ENCODE measurements at places on chromosomes 1 and 21.

GRCh38 chr1:54949053-54949452, 31.4 kb upstream of the TMEM61 start:
- DNase-seq: no peak

DNA sequence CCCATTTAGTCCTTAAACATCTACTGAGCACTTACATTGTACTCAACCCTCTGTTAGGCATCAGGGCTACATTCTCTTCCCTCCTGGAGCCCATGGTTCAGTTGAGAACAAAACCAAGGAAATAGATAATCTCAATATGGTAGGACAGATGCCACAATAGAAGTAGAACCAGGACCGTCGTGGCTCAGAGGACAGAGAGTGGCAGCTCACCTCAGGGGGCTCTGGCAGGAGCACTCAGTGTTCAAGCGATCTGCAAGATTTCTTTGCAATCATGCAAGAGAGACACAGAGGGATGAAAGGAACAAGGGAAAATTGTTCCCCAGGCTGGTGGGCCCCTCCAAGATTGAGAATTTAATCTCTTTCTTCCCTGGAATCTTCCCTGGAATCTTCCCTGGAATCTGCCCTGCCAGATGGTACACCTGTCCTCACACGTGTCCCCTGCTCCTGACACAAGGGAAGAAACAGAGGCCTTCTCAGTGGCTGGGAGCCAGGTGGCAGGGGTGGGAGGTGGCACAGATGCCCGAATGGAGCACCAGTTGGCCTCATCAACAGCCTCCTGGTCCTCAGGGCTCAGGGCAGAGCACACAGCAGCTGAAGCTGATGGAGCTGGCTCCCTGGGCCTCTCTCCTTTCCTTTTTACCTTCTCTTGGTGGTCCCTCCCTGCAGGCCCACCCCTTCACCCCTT, 135.4 kb downstream of the PLXNA2 start:
- no peak for DNase-seq

- no peak for DNase-seq
Measured at GRCh38 chr1:63116016-63116415, 206.4 kb upstream of the FOXD3 start.

DNA sequence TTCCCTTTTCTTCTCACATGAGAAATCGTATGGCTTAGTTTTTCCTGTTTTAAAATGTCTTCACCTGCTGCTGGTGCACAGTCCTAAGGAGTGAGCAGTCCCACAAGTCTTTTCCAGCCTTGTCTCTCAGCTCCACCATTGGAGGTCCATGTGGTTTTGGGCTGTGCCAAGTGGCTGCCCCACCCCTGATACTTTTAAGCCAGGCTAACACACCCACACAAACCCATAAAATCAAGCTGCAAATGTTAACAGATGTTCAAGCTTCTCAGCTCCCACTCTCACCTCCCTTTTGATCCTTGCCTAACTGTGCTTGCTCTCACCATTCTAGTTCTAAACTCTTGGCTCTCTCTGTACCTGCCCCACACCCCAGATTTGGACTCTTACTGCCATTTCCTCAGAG, 74.5 kb upstream of the COL24A1 start:
- DNase-seq: no peak

DNA sequence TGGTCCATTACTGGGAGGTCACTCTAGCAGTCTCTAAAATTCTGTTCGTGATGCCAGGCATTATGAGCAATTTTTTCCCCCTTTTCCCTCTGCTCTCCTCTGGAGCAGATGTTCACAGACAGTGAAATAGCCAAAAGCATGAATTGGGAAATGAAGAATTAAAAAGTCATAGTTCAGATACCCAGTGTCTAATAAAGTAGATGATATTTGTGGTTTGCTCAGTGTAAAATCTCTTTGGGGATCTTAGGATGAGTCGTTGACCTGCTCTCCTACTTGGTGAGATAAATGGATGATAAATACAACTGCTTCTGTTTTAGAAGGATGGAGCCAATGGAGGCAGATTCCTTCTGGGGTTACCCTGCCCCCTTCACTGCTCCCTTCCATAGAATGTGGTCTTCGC, 56.3 kb downstream of the KIAA0040 start:
- no peak for DNase-seq

GRCh38 chr1:169348383-169349036, 19.1 kb downstream of the NME7 start:
- DNase-seq: no peak

DNA sequence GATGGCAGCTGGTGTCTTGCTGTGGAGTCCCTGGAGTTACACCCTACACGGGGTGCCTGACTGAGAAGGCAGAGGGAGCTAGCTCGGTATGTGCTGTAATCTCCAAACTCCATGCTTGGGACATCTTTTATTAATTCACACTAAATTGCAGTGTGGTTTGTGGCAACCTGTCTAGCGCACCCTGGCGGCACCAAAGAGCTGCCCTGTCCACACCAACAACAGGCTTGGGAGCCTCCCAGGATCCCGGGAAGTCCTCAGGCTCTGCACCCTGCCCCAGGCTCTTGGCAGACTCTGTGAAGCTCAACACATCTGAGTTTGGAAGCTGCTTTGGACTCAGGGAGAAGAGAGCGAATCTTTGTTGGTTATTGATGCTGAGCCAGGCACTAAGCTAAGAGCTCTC, 138.9 kb downstream of the IGSF21 start:
- no peak for DNase-seq

DNA sequence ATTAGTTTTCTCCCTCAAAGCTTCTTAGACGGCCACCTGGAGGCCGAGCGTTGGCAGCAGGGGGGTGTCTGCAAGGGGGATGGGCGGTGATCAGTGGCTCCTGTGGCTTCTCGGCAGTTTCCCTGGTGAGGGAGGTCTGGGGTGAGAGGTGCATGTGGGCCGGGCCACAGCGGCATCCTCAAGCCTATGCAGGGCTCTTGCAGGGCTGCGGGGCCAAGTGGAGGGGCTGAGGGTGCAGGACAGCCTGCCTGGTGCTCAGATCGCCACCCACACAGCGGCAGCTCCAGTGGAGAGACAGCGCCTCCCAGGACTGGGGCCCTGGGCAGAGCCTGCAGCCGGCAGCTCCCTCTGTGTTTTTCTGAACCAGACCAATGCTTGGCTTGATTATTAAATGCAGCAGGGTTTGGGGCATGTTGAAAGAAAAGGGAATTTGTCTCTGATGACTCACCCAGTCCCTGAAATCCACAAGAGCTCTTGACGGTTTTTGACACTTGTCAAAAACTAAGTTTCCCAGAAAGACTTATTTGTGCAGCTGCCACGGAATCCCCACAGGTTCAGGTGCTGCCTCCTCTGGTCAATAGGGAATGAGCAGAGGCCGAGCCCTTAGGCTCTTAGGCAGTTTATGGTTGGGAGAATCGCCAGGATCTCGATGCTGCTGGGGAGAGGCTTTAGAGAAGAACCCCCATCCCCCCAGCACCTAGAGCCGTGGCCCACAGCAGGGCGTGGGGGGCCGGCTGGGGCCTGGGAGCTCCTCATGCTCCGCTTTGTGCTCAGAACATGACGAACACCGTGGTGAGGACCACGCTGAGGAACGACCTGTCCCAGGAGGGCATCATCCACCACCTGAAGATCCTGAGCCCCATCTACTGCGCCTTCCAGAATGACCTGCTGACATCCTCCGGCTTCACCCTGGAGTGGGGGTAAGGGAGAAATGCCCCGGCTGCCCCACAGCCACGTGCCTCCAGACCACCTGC, 54.7 kb downstream of the UMODL1 start:
- DNase-seq: no peak

DNA sequence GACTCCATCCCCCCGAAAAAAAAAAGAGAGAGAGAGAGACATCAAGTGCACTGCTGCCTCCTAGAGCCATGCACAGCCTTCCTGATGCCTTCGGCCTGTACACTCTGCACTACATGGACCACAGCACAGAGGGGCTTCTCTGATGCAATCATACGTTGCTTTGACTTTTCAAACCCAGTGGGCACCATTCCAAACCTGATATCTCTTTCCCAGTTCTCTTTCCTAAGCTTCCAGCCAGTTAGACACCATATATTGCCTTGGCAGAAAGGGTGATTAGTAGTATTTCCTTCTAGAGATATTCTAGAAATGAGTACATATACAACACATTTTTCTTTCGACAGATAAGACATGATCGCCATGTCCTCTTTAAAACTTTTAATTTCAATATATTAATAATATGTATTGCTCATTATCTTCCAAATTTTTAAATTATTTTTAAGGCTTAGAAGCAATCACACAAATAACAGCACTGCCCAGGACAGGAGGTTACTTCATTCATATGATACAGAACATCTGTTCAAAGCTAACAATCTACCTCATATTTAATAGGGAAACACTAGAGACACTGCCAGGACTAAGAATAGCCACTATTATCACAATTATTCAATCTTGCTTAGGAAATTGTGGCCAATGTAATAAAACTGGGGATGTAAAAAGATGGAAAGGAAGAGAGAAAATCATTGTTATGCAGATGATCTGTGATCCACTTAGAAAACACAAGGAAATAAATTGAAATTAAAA, 9.9 kb downstream of the CLCA1 start:
- DNase-seq: no peak

- DNase-seq: no peak
Measured at GRCh38 chr1:68307378-68307787, 75.1 kb upstream of the WLS start.

DNA sequence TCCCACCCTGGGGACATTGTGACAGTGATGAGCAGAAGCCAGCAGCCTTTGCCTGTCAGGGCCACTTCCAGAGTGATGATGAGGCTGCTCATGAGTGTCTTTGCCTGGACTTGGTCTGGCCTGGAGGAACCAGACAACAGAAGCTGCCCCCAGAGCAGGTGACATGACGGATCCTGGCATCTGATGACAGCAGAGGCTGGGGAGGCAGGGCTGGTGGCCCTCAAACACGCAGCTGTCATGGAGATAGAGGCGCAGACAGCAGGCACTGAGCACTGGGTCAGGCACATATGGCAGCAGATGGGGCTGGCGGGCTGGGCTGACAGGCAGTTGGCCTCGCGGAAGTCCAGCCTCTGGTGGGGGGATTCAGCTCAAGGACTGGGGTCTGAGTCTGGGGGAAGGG, 66.4 kb upstream of the STUM start:
- DNase-seq: no peak

DNA sequence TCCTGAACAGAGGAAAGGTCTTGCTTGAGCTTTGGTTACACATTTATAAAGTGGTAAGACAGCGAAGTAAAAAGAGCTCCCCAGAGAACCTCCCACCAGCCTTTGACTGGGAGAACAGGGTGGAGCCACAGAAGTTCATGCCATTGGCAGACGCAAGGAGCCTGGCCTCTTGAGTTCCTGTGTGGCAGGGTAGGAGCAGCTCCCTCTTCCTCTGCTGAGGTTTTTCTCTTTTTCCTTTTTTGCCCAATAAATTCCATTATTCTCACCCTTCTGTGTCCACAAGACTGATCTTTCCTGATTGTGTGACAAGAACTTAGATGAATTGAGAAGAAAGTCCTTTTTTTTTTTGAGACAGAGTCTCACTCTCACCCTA, 4.3 kb downstream of the THEM4 start:
- DNase-seq: peak; percentile 65

GRCh38 chr21:25029580-25029979, 577.7 kb downstream of the MRPL39 start:
- DNase-seq: no peak

GRCh38 chr1:29398431-29398830, 162.1 kb downstream of the PTPRU start:
- DNase-seq: no peak

DNA sequence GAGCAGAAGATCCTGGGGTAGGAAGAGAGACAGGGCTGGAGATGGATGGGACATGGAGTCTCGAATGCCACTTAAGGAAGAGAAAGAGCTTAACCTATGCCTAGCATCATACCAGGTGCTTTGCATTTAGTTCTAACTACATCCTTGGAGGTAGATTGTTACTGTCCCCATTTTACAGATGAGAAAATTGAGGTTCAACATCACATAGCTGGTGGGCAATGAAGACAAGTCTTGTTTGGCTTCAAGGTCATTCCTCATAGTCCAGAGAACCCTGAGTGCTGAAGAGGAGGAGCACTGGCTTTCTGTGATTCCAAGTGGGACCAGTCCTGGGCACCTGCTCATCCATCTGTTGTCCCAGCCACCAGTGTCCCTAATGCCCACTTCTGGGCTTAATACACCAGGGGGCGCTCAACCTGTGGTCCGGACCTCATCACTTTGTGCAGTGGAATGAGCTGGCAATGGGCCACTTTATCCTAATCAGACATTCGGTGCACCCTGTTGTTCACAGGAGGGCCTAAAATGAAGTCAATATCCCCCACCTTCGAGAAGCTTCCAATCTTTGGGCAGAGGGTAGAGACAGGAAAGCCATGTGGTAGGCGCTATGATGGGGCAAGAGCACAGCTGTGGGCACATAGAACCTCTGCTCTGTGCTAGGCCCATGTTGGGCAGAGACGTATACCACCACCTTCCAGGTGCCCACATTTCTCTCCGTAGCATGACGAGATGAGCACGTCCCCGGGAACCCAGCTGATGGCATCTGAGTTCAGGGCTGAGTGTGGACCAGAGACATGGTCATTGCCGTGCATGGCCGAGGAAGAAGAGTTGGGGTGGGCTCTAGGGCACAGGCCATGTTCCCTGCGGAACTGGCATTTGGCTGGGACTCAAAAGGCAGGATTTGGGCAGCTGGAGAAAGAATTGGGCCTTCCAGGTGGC, 9.2 kb downstream of the RPS6KA1 start:
- peak; percentile 33 for DNase-seq

DNA sequence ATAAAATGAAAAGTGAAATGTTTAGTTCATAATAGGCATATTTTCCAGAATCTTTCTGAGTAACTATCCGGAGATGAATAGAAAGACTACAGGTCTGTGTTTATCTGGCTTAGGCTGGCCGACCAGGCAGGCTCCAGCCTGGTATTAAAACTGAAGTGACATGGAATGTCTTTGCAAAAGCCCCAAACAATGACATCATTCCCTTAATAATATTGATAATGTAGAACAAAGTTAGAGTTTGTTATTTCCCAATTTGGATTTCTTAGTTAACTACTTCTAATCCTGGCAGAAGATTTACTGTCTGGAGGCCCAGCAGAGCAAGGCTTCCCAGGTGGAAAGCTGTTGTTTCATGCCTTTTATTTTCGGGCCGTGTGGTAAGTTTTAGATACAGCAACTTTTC, 207.7 kb downstream of the GREM2 start:
- DNase-seq: no peak

GRCh38 chr1:111110197-111110899, 29.5 kb downstream of the DRAM2 start:
- DNase-seq: no peak

DNA sequence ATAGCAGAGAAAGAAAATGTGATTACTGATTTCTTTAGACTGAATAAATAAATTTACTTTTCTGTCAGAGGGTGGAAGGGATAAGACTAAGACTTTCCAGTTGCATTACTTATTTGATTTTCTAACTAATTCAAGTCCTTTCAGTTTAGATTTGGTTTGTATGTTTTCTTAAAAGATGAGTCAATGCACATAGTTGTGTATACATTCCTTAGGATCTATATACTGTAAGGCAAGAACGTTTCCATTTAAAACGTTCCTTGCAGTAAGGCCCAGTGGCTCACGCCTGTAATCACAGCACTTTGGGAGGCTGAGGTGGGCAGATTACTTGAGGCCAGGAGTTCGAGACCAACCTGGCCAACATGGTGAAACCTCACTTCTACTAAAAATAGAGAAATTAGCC, 14.5 kb upstream of the SERTAD4 start:
- DNase-seq: no peak

GRCh38 chr1:8879922-8880676, 1.6 kb upstream of the ENO1 start:
- peak; percentile 27 for DNase-seq

GRCh38 chr1:217369271-217369981, 261.5 kb downstream of the GPATCH2 start:
- DNase-seq: no peak

- DNase-seq: no peak
Measured at GRCh38 chr1:96510911-96511310, 210.7 kb upstream of the PTBP2 start.

All from activated effector memory CD4-positive, alpha-beta T cell treated with Interleukin-2 at 50 U/mL for 16 hours (primary cell).